ENCODE measurements at places on chromosomes 2 and 18. TPM values are rescaled to one million over a fixed set of nuclear protein-coding genes. Genes with fewer than 3 reads are reported as not detected.
A peak's percentile ranks its signal among the peaks of the same experiment; 100 is the strongest.

GRCh38 chr2:146850746-146851145 lies 994.1 kb upstream of the ACVR2A start:
- no peak overlapping the region for H3K27ac ChIP-seq
- H3K4me3 ChIP-seq, result no peak overlapping the region
- H3K4me1 ChIP-seq, result no peaks in the 10 kb centered on the region
- no peaks in the 10 kb centered on the region for H3K36me3 ChIP-seq
- H3K27me3 ChIP-seq, result no peaks in the 10 kb centered on the region

DNA sequence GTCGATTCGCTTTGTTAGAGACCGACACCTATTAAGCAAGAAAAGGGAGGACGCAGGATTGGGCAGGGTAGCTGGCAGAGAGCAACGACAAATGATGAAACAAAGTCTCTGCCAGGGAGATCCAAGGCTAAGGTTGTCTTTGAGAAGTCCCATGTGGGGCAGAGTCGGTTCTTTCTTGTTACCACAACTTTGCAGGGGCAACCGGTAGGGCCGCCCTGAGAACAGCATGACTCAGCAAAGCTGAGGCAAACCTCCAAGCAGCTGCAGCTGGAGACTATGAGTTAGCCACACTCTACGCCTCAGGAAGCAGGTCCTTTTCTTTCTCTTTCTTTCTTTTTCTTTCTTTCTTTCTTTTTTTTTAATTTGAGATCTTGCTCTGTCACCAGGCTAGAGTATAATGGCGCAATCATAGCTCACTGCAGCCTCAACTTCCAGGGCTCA lies 452.3 kb upstream of the ID2 start:
- peaks cover 8% of the 10 kb centered on the region for H3K4me1 ChIP-seq
- peak overlapping the region; percentile 2 for H3K4me3 ChIP-seq
- DNase-seq, result peak; percentile 22
- H3K27me3 ChIP-seq, result no peaks in the 10 kb centered on the region
- H3K27ac ChIP-seq, result no peak overlapping the region

IL1RN gene
- not detected for total RNA-seq

PARD3B gene
- total RNA-seq, result 2.3 TPM
